ACHN (cell line): ENCODE measurements at places on chromosomes 12 and 14.

DNA sequence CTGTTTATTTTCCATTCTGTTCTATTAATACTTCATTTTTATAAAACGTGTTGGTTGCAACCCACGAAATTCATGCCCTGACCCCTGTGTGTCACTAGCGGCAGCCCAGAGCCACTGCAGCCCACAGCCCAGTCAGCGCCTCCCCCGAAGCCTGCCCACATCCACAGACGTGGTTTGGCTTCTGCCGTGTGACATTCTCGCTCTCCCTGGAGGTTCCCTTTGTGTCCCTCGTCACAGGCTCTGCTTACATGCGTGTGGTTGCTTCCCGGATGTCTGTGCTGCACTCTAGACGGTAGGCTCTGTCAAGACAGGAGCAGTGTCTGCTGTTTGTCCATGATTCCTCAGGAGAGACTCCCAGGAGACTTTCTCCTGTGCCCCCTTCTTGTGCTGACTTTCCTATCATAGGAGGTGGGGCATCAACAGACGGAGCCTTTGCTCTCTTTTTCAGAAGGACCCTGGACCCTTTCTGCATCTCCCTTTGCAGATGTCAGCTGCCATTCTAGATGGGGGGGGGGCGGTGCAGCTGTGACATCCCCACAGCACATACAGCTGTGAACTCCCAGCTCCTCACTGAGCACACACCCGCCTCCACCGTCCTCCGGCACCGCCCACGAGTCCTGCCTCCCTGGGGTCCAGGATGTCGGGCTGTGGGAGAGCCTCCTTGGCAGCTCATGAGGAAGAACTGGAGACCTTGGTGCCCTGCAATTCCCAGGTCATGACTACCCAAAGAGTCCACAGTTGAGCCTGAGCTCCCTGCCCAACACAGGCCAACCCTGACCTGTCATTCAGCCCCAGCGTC, 36.8 kb upstream of the PIWIL1 start:
- no peak for DNase-seq

GRCh38 chr12:117111386-117111785, 12.2 kb upstream of the TESC start:
- DNase-seq: no peak

DNA sequence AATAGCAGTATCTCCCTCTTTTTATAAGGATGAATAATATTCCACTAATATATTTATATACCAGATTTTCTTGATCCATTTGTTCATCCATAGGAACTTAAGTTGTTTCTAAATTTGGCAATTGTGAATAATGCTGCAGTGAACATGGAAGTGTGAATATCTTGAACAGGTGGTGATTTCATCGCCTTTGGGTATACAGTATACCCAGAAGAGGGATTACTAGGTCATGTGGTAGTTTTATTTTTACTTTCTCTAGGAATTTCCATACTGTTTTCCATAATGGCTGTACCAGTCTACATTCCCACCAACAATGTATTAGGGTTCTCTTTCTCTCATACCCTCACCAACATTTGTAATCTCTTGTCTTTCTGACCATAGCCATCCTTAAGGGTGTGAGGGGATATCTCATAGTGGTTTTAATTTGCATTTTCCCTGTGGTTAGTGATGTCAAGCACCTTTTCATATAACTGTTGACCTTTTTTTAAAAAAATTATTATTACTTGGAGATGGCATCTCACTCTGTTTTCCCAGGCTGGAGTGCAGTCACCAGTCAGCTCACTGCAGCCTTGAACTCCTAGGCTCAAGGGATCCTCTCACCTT, 20.5 kb downstream of the PPHLN1 start:
- DNase-seq: no peak

DNA sequence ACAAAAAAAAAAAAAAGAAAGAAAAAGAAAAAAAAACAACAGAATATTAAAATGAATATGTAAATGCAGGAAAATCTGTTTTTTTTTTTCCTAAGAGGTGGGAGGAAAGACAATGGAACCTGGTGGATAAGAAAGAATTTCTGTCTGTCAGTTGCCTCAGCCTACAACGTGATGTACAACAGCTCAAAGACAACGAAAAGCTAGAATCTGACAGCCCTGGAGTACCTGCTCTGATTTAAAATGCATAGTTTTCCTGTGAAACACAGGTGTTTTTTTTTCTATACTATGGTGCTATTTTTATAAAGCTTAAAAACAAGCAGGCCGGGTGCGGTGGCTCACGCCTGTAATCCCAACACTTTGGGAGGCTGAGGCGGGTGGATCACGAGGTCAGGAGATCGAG, 30.0 kb upstream of the ULK1 start:
- DNase-seq: no peak
